ENCODE measurements at places on chromosomes 1 and 21. TPM values are rescaled to one million over a fixed set of nuclear protein-coding genes. Genes with fewer than 3 reads are reported as not detected.

DNA sequence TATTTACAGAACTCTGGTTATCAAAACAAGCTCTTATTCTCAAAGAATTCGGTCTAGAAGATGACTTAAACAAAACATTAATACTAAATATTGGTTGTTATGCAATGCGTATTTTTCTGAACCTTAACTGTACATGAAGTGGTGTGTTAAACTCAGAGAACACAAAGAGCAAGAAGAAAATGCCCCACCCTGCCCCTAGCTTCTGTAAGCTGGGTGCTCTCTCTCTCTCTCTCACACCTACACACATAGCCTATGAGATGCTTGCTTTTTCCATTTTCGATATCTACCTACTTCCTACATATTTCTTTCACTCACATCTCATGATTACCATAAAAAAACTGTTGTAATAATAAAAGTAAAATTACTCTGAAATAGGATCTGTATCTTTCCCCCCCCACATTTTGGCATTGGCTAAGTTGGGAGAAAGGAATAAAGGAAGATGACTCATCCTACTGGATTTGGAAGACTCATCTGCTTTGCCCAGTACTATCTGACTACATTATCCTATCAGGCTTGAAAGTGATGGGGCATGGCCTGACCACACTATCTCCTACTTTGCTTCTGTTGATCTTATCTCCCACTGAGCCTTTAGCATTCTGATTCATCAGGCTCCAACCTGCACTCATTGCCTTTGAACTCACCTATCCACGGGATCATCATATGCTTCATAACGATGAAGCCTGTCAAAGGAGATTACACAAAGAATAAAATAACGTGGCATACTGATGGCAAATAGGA is 2.9 kb downstream of the CRYZ start:
- no peak for DNase-seq

DNA sequence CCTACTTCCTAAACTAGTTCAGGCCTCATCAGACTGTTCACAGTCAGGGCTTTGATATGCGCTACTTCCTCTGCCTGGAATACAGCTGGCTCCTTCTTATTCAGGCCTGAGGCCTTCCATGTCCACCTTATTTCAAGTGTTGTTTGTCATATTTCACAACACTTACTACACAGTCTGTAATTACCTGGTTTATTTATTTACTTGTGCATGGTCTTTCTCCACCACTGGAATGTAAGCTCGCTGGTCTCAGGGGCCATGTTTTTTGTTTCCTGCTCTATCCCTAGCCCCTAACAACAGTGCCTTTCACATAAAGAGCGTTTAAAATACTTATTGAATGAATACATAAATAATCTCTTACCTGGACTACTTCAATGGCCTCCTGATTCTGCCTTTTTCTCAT is 4.6 kb upstream of the SRSF4 start:
- DNase-seq: peak; percentile 18

- peak; percentile 28 for DNase-seq
Measured at GRCh38 chr1:84996846-84997666, at the start of gene MCOLN2. MCOLN2 (minus strand) TSS chr1:84997113; CDS start chr1:84996872, 241 bp downstream.

GRCh38 chr1:97094247-97094972 is 372.8 kb downstream of the PTBP2 start:
- DNase-seq: no peak

- DNase-seq: no peak
Measured at GRCh38 chr1:94549706-94550105, 8.1 kb upstream of the F3 start.

DNA sequence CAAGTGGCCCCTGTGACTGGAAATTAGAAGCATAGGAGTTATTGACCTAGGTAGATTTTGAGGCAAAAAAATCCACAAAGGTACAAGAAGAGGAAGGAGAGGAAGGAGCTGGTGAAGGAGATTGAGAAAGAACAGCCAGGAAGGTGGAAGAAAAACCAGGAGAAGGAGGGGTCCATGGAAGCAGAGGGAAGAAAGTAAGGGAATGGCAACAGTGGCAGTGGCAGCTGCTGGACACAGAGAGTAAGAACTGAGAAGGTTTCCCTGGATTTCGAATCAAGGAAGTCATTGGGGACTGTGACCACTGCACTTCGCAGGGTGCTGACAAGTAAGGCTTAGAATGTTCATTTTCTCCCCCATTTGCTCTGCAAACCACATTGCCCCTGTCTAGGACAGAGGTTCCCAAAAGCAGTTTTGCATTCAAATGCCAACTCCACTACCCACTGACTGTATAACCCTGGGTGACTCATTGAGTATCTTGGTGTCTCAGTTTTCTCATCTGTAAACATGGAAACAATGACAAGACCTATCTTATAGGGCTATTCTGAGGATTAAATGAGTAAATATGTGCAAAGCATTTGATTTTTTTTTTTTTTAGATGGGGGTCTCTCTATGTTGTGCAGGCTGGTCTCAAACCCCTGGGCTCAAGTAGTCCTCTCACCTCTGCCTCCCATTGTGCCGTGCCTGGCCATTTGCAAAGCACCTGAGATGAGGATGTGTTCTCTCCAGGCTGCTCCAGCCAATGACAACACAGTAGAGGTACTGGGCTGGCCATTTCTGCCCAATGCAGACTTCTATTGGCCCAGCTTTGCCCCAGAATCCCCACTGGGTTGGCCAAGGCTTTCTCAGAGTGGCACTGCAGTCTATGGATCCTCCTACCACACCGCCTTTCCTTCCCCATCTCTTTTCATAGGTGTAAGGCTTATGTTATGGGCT is 9.3 kb upstream of the CAPN2 start:
- no peak for DNase-seq

- no peak for DNase-seq
Measured at GRCh38 chr1:54499097-54499359, 49.0 kb upstream of the ACOT11 start.

GRCh38 chr1:15717418-15718125 is 18.5 kb upstream of the SLC25A34 start:
- peak; percentile 87 for DNase-seq

DNA sequence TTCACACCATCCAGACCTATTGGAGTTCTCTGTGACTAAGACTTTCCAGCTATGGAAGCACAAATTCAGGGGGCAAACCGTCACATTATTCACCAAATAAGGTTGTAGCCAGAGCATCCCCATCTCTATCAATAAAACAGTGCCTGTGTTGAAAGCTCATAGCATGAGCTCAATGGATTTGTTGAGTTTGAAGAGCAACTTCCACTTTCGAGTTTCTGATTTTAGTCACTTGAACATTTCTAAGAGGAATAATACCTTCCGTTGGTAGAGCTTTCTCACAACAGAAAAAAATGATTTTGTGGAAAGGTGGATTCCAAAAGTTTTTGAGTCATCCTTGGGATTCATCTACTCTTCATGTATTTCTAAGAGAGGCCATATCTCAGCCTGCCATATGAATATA is 13.0 kb upstream of the ELAVL4 start:
- DNase-seq: no peak

GRCh38 chr1:217527151-217527550 is 103.7 kb downstream of the GPATCH2 start:
- no peak for DNase-seq

DNA sequence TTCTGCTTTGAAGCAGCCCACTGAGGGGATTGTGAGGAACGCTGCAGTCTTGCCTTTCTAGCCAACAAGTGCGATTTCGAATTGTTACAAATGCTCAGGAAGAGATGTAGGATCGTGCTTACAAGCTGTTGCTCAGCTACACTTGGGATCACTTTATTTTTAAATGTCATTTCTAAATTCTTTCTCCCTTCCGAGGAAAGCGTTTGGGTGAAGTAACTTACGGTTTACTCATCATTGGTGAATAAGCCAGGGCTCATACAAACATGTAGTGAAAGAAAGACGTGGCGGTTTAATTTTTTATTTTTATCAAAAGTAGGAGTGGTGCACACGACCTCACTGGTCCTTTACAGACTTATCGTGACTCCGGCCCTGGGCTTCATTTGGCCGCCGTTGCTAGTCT is 386.6 kb downstream of the KIF26B start:
- no peak for DNase-seq

DNA sequence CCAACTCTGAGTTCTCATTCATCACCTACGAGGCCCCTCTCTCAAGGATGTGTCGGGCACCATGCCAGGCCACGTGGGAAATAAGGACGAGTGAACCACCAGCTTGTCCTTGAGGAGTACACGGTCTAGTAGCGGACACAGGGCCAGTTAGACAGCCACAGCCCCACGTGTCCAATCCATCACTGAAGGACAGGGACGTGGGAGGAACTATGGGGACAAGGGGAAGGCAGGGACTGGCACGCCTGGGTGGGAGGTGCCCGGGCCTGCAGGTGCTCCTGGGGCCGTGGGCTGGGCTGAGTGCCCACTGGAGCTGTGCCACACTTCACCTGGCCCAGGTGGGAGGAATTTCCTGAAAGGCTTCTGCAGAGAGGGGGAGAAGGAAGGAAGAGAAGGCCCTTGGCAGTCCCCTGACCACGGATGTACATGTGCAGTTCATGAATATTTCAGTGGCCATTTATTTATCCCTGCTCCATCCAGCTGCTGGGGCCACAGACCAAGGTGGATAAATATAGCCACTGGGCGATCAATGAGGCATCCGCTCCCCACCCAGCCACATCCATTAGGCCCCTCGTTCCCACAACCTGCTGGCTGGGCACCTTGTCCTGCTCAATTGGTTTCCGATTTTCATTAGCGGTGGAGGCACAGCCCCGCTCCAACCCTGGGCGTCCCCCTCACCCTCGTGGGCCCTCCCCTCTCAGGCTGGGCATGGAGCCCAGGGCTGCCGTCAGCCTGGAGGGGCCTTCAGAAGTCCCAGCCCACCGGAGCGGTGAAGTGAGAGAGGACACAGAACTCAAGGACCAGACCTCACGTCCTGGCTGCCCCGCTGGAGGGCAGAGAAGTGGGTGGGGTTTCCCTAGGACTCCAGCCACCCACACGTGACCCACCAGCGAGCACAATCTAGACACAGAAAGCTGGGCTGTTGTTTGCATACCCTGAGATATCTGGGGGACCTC is 59.5 kb downstream of the CASZ1 start:
- DNase-seq: peak; percentile 88

- no peak for DNase-seq
Measured at GRCh38 chr1:200899954-200900867, 5.5 kb downstream of the INAVA start.

- DNase-seq: no peak
Measured at GRCh38 chr1:171160639-171161354, 24.3 kb upstream of the FMO2 start.

DNA sequence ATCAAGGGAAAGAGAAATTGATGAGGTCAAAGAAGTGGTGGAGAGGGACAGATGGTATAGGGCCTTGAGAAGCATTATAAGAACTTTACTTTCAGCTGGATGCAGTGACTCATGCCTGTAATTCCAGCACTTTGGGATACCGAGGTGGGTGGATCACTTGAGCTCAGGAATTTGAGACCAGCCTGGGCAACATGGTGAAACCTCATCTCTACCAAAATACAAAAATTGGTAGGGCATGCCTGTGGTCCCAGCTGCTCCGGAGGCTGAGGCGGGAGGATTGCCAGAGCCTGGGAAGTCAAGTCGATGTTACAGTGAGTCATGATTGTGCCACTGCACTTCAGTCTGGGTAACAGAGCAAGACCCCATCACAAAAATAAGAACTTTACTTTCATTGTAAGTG is 5.7 kb downstream of the TMEM50A start:
- no peak for DNase-seq

DNA sequence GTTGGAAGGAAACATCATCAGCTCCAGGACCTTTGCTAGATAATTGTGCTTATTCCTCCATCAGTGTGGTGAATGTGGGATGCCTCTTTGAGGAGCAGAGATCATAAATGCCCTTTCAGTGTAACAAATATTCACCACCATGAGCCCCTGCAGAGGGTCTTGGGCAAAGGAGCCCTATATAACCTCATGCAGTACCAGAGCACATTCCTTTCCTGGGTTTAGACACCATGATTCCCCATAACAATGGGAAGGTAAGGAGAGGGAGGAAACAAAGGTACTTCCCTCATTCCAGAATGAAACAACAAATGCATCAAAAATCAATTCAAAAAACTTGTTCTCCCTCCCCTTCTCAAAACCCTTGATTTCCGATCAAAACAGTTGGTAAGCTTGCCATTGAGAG is 103.4 kb upstream of the PROX1 start:
- no peak for DNase-seq

- DNase-seq: no peak
Measured at GRCh38 chr1:154813300-154813816, 56.7 kb downstream of the KCNN3 start.

GRCh38 chr1:3923378-3924185 is 23.5 kb upstream of the C1orf174 start:
- no peak for DNase-seq

The LGR6 gene
- total RNA-seq: 1.00 TPM

The SELE gene
- total RNA-seq: 0.34 TPM

The EFNA1 gene
- 171 TPM for total RNA-seq

The WNT4 gene
- 2.3 TPM for total RNA-seq

The DIO1 gene
- 0.20 TPM for total RNA-seq

The MTARC2 gene
- total RNA-seq: 72.7 TPM

The GPR25 gene
- not detected for total RNA-seq

The MIXL1 gene
- total RNA-seq: 0.20 TPM

The NBPF10 gene
- 2.1 TPM for total RNA-seq

The ZC3H12A gene
- total RNA-seq: 18.0 TPM

The F5 gene
- total RNA-seq: 2.0 TPM

All from upper lobe of left lung (tissue), 6 donors.